H9 (cell line): ENCODE measurements at places on chromosomes 16 and 17. TPM values are rescaled to one million over a fixed set of nuclear protein-coding genes. Genes with fewer than 3 reads are reported as not detected.
A peak's percentile ranks its signal among the peaks of the same experiment; 100 is the strongest.

C16orf89 gene
- total RNA-seq, result 2.0 and 2.5 TPM in 2 replicates

DNA sequence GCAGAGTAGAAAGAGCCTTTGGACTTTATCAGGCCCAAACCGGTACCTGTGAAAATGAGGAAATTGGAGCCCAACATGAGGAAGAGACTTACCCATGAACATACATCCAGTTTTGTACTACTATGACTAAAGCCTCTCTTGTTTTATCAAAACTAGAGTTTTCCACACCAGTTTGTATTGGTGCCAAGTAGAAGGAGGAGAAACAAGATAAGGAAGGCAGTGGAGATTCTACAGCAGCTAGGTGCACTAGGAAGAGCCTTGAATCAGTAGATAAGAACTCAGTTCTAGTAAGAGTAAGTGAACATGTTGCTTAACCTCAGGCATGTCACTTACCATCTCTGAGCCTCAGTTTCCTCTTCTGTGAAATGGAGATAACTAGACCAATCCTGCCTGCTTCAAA lies 13.7 kb upstream of the TMEM132E start:
- DNase-seq, result no peak

PRDM7 gene
- total RNA-seq, result not detected in 2 replicates

DNA sequence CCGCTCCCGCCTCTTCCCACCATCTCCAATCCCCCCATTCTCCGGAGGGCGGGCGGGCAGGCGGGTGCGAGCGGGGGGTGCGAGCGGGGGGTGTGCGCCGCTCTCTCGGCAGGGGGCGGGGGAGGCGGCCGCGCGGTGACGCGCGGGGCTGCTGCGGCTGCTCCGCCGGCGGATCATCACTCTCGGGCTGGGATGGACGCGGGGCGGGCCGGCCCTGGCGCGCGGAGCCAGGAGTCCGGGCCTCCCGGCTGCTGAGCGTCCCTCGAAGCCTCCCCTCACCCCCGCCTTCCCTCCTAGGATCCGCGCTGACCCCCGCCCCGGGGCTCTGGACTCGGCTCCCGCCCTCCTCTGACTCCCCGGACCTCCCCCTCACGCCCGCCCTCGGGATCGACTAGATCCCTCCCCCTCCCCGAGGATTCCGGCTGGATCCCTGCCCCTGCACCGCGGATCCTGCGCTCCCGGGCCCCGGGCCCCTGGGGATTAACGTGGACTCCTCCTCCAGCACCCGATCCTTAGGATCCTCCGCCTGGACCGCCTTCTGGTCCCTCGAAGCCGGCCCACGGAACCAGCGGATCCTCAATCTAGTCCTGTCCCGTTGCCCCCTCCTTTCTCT lies 946 bp upstream of the TMEM256 start:
- peak; percentile 69 for DNase-seq

NOS2 gene
- total RNA-seq, result 0.35 and 0.59 TPM in 2 replicates

CAMKK1 gene
- total RNA-seq, result 6.4 and 6.7 TPM in 2 replicates

GRCh38 chr17:66637491-66637890 lies 197.4 kb upstream of the CACNG5 start:
- no peak for DNase-seq

KRT20 gene
- total RNA-seq, result not detected in 2 replicates

DNA sequence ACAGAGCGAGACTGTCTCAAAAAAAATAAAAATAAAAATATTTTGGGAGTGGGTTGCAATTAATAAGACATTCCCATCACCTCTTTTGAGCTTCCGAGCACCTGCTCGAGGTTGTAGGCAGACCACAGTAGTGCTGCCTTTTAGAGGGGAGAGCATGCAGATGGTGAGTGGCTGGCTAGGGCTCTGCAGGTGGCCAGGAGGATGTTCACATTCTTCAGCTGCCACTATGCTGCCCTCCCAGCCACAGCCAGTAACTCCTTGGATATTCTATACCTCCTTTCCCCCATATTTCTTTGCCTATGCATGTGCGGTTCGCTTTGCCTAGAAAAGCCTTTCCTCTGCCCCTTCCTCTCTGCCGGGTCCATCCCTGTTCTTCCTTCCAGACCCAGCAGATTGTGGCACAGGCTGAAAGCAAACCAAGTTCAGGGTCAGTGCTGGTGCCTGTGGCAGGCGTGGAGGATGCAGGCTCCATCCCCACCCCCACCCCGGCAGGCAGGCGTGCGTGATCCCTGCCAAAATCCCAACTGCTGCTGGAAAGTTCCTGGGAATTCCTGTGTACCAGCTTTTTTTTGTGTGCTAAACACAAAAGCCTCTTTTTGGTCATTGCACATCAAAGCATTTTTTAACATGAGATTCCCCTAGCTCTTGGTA lies 33.8 kb upstream of the CMIP start:
- peak; percentile 60 for DNase-seq

NLRC5 gene
- total RNA-seq, result 1.6 and 2.4 TPM in 2 replicates

DNA sequence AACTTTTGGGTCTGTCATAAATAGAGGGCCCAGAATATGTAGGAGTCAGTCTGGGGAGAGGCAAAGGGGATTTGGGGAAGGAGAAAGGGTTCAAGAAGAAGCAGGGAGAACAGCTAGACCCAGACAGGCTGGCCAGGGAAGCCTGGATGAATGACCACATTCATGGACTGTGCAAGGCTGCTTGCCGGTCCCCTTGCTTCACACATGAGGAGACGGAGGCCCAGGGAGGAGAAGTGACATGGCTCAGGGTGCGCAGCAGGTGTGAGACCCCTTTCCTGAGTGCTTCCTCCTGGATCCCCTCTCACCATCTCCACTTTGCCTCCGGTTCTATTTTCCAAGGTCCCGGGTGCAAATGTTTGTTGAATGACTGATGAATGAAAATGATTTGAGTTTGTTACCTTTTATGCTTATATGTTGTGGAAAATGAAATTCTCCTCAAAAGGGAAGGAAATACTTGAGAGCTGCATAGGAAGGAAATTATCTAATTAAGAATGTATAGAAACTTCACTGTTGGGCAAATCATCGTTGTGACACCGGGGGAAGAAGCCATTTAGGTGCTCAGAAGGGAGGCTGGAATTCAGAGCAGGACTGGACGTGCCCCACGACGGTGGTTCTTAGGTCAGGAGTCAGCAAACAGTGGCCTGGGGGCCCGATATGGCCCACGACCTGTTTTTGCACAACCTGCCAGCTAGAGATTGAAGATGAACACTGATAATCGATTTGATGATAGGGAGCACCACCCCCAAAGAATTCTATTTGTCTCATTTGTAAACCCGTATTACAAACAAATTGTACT lies 559 bp downstream of the ITGAM start:
- no peak for DNase-seq
